WERI-Rb-1 (cell line): ENCODE measurements at places on chromosomes 7 and 10.
A peak's percentile ranks its signal among the peaks of the same experiment; 100 is the strongest.

DNA sequence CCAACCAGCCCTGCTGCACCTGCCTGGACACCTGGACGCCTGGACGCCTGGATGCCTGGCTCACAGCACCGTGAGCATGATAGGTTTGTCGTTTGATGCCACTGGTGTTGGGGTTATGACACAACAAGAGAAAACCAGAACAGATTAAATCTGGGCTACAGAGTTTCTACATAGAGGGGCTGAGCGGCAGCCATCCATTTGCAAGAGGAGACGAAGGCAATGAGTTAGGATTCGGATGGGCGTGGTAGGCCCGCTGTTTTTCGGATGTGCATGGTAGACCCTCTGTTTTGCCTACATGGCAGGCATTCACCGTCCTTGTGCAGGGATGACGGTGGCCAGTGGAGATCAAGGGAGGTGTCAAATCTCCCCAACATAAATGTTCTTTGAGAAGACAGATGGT, 121.5 kb upstream of the RNF32 start:
- no peak for DNase-seq

GRCh38 chr7:104126411-104126841, 81.4 kb downstream of the ORC5 start:
- peak; percentile 10 for DNase-seq

DNA sequence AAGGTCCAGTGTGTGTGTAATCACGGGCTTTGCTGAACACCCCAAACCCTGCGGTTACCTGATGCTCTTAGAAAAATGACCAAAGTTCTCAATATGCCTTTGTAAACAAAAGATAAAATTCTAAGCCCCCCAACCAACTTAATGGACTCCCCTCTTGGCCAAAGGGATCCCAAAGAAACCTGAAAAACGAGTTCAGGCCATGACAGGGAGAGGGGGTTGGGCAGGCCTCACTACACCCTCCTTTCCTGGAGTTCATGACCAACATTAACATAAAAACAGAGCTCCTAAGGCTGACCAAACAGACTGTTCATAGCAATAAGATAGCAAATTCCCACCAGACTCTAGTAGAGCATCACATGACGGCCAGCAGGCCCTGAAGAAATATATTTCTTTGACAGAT, 3.0 kb upstream of the VIPR2 start:
- DNase-seq: no peak

DNA sequence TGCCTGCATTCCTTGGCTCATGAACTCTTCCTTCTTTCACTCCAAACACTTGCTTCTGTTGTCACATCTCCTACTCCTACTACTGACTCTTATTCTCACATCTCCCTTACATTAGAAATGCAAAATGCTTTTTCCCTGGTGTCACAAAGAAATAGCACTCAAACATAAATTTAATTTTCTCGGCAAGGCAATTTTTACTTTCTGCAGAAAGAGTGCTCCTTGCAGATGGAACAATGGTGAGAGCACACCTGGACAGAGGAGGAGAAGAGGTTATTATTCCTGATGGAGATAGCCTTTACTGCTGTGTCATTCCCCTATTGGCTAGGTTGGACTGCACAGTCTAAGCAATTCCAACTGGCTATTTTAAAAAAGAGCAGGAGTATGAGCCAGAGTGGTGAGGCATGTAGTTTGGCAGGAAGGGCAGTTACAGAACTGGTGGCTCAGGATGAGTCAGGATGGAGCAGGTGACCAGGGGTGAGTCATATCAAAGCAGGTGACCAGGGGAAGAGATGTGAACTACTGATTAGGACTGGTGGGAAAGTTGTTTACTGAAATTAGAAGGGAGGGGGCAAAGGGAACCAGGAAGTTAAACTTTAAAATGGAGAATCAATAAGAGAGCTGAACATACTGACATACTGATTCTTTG, 52.9 kb downstream of the CYP2C9 start:
- no peak for DNase-seq

DNA sequence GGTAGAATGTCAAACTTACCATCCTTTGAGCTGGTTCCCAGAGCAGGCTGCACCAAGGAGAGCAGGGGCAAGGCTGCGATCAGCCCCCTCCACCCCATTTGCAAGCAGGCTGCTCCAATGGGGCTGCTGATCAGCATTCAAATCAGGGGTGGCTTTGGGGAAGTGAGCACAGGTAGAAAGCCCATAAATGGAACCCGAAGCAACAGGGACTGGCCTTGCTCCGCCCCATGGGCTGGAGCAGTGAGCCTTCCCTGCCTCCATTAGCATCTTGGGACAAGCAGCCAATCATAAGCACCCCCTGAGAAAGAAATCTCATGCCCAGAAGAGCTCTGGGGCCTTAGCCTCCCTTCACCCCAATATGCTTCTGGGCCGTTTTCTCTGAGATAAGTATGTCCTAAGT, 4.0 kb upstream of the PKD1L1 start:
- no peak for DNase-seq

DNA sequence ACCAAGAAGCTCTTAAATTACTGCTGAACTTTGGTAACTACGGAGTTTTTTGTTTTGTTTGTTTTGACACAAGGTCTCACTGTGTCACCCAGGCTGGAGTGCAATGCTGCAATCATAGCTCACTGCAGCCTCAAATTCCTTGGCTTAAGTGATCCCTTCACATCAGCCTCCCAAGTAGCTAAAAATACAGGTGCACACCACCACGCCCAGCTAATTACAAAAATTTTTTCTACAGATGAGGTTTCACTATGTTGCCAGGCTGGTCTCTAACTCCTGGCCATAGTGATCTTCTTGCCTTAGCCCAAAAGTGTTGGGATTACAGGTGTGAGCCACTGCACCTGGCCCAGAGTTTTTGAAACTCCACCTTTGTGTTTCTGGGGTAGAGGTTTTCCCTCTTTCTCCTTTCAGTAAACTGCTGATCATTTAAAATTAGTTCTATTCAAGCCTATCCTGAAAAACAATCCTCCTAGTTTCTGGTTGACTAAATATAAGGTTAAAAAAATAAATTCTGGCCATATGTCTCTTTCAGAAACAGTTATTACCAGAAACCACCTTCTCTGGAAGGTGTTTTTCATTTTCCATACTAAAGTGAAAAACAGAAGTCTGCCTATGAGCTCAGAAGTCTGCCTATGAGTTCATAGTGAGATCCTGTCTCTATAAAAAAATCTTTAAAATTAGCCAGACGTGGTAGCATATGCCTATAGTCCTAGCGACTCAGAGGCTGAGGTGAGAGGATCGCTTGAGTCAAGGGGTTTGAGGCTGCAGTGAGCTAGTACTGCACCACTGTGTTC, 63.9 kb downstream of the VOPP1 start:
- DNase-seq: no peak

GRCh38 chr10:79263939-79264338, 83.3 kb upstream of the PPIF start:
- DNase-seq: no peak

- no peak for DNase-seq
These were observed 9.2 kb upstream of the GSAP start for GRCh38 chr7:77425101-77426051.

DNA sequence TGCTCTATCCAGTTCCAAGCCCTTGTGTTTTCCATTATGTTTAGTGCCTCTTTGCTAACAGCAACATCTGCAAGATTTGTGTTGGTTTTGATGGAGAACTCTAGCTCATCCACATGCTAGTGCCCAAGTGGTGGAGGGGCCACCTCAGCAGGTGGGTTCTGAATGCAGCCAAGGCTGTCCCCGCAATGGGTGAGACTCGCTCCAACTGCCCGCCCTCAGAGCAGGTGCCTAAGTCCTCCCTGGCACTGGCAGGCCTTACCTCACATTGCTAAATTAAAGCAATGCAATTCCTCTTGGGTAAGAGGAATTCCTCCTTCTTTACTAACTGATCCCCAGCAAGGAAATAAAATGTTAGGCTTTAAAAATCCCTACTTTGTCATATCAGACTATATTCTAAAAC, 146.8 kb downstream of the ADCY1 start:
- DNase-seq: no peak

GRCh38 chr10:99612167-99612831, 7.9 kb downstream of the SLC25A28 start:
- DNase-seq: peak; percentile 53
